T1000 (cell line): ENCODE measurements at places on chromosomes 4 and X.

GRCh38 chr4:169745291-169745690, 12.5 kb downstream of the HPF1 start:
- DNase-seq, result no peak

- no peak for DNase-seq
Measured at GRCh38 chr4:84631573-84631972, 48.6 kb downstream of the CDS1 start.

- no peak for DNase-seq
Measured at GRCh38 chrX:10314530-10315104, 157.8 kb downstream of the CLCN4 start.

GRCh38 chr4:4724321-4724720, 135.1 kb upstream of the MSX1 start:
- DNase-seq, result no peak
